T follicular helper cell (primary cell): ENCODE measurements at places on chromosomes 1 and 21.

GRCh38 chr1:237861944-237862343, 28.8 kb downstream of the ZP4 start:
- DNase-seq: no peak

- DNase-seq: no peak
These were observed 42.0 kb downstream of the STUM start for GRCh38 chr1:226590614-226591013.

DNA sequence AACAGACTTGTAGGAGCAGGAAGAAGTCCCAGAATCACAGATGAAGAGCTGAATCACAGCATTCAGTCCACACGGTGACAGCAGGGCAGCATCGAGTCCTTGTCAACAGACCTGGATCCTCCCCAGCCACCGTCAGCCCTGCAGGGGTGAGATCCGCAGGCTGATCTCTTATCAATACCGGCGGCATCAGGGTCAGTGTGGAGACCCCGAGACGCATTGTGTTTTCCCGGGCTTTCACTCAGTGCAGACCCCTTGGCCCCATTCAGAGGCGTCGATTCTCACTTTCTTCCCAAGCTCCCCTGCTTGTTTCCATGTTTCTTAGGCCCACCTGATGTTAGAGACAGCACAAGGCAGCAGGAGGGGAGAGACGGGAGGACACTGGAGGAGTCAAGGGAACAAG, 609.6 kb downstream of the PTPRU start:
- DNase-seq: no peak

GRCh38 chr1:201309416-201309815, 26.1 kb downstream of the PKP1 start:
- DNase-seq: no peak

- no peak for DNase-seq
These were observed 67.6 kb downstream of the USP24 start for GRCh38 chr1:55147524-55147923.

DNA sequence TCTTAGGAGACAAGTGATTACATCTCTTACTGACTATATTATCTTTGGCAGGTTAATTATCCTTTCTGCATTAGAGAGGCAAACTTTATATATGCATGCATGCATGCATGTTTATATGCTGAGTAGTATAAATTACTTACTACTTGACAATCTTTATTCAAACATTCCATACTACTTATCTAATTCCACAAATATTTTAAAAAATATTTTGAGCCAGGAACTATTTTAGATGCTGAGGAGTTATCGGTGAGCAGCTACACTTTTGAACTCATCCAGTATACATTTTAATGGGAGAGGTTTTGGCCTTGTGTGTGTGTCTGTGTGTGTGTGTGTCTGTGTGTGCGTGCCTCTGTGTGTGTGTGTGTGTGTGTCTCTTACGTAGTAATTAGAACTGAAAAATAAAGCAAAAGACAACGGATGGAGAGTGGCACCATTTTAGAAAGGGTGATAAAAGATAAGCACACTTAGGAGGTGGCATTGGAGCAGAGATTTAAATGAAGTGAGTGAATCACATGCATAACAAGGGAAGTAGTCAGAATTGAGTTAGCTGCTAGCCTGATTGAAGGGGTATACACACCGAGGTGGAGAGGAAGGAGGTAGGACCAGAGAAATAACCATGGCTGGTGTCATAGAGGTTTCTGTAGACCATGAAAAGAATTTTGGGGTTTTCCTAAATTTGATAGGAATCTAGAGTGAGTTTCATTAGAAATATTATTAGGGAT, 1488.4 kb downstream of the MRPL39 start:
- no peak for DNase-seq

- DNase-seq: peak; percentile 1
These were observed 97.5 kb upstream of the CTTNBP2NL start for GRCh38 chr1:112298558-112298957.

DNA sequence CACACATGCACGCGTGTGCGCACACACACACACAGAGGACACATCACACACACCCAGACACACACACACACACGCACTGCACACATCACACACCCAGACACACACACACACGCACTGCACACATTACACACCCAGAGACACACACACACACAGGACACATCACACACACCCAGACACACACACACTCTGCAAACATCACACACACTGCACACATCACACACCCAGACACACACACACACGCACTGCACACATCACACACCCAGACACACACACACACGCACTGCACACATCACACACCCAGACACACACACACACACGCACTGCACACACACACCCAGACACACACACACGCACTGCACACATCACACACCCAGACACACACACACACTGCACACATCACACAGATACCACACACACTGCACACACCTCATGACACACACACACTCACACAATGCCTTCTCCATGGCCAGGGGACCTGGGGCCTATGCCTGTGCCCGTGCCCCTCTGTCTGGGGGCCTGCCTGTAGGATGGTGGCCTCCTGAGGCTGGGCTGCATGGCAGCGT, 24.4 kb downstream of the CRYAA start:
- DNase-seq: no peak

DNA sequence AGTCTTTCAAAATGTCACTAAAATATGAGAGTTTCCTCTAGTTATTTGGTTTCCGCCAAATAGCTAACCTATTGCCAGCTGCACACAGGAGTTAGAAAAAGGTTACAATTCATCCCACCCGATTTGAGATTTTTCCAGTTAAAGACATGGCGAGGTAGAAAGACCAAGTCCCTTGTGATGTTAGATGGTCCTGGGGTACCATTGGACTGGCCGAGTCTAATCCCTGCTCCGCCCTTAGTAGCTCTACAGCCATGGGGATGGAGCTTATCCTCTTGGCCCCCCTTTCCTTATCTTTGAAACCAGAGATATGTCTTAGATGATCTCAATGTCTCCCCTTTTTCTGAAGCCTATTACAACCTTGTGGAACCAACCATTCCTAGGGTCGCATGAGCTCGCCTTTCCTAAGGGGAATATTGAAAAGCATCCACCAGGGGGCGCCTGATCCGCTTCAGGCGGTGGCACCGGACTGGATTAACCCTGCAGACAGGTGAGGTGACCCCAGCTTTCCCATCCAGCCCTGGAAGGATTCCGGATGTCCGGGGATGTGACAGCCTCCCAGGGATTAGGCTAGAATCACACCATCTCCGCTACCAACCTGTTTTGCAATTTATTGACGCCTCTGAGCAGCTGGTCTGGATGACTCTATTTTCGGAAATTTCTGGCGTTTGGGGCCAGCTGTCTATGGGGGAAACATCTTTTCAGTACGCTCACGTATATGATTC, 68.3 kb upstream of the SIM2 start:
- DNase-seq: peak; percentile 32

- DNase-seq: no peak
These were observed at the start of gene HSPG2 for GRCh38 chr1:21937034-21937371. Gene HSPG2 (minus strand): TSS chr1:21937310. CDS start chr1:21937217, 93 bp downstream.

- no peak for DNase-seq
These were observed 234.2 kb downstream of the TBX15 start for GRCh38 chr1:118753976-118754375.

DNA sequence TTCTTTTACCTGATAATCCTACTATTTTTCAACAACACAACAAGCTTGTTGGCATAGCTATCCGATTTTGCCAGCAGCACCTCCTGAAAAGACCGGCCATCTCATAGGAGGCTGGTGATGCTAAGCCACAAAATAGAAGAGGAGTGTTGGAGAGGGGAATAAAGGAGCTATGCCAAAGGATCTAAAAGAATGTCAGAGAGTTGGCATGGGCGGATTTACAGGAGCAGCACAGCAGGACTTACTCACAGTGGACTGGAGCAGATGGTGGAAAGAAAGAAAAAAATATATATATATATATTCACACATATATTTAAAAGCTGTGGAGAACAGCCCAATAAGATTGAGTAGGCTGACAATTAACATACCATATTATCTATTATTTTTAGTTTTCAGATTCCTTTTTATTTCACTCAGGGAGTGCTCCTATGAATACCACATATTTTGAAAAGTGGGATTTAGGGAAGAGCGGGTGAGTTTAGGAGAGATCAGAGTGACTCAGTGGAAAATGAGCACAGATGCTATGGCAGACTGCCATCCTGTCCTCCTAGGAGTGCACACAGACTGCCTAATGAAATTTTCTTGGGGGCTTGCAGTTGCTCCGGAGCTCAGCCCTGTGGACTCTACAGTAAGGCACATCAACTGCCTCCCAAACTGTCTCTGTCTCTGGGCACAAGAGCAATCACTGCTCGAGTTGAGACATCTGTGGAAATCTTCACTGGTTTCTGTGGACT, 394.4 kb upstream of the CHRM3 start:
- DNase-seq: no peak

GRCh38 chr1:22738522-22738921, 27.9 kb downstream of the EPHB2 start:
- no peak for DNase-seq
